ENCODE measurements at places on chromosomes 16 and 17. TPM values are rescaled to one million over a fixed set of nuclear protein-coding genes. Genes with fewer than 3 reads are reported as not detected.

DNA sequence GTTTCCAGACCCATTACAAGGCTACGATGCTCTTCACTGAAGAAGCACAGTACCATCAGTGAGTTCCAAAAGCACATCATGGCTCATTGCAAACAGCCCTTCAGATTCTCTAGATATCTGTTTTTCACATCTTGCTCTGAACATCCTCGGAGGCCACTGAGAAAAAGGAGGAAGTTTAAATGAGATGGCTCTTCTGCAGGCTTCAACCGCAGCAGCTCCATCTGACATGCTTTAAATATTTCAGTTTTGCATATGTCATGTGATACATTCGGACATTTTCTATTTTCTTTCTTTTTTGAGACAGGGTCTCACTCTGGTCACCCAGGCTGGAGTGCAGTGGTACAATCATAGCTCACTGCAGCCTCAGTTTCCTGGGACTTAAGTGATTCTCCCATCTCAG lies 396.8 kb downstream of the NPIPA8 start:
- H3K4me1 ChIP-seq, result peaks cover 70% of the 10 kb centered on the region
- no peaks in the 10 kb centered on the region for H3K27me3 ChIP-seq
- peak overlapping the region; percentile 100 for H3K27ac ChIP-seq
- H3K36me3 ChIP-seq, result no peaks in the 10 kb centered on the region
- peak; percentile 92 for DNase-seq

DNA sequence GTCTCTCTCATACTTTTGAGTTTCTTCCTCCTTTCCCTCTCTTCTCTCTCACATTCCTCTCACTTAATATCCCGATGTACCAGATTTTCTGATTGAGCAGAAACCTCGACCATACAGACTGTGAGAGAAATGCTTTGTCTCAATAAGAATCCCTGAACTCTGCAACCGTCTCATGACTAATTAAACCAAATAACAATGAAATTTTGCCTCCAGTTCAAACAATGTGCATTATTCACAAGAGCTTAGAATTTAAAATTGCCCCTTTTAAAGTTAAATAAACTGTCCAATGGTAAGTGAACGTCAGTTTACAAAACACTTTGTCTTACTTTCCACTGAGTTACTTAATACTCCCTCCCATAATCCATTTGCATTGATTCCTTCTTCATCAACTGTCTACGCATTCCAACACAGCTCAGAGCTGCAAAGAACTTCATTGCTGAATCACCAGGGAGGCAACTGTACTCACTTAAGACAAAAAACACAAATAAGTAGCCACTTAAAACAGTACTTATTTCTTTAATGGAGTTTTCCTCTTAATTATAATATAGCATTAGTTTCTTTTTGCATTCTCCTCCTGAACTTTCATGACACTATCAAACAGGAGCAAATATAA lies 4.9 kb downstream of the CDH11 start:
- no peak overlapping the region for H3K27ac ChIP-seq
- H3K36me3 ChIP-seq, result no peaks in the 10 kb centered on the region
- peaks cover 5% of the 10 kb centered on the region for H3K4me1 ChIP-seq
- no peaks in the 10 kb centered on the region for H3K27me3 ChIP-seq

DNA sequence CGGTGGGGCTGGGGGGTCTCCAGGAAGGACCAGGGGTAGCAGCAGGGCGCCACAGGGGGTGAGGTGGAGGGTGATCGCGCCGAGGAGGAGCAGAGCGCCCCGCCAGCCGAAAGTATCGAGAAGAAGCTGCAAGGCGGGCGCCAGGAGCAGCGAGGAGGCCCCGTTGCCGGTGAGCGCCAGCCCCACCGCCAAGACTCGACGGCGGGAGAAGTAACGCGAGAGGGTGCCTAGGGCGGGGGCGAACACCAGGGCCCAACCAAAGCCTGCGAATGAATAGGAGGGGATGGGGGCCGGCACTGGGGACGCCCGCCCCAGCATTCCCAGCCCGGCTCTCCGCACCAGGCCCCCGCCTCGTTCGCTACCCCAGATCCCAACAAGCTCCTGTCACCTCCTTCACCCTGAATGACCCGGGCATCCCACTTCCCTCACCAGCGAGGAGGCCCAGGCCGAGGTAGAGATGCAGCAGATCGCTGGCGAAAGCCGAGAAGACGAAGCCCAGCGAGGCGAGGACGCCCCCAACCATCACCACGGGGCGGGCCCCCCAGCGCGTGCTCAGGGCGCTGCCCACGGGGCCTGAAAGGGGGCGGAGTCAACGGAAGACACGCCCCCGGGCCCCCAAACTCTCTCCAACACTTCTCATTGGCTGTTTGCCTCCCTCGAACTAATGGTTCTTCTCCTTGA lies 1.3 kb downstream of the SLC16A11 start:
- no peak for DNase-seq
- no peaks in the 10 kb centered on the region for H3K27me3 ChIP-seq
- no peak overlapping the region for H3K27ac ChIP-seq
- H3K36me3 ChIP-seq, result no peaks in the 10 kb centered on the region

GRCh38 chr16:23434380-23434779 lies 18.6 kb downstream of the COG7 start:
- H3K4me1 ChIP-seq, result no peaks in the 10 kb centered on the region
- peaks cover 15% of the 10 kb centered on the region for H3K36me3 ChIP-seq
- no peak overlapping the region for H3K4me3 ChIP-seq
- no peaks in the 10 kb centered on the region for H3K27me3 ChIP-seq

DNA sequence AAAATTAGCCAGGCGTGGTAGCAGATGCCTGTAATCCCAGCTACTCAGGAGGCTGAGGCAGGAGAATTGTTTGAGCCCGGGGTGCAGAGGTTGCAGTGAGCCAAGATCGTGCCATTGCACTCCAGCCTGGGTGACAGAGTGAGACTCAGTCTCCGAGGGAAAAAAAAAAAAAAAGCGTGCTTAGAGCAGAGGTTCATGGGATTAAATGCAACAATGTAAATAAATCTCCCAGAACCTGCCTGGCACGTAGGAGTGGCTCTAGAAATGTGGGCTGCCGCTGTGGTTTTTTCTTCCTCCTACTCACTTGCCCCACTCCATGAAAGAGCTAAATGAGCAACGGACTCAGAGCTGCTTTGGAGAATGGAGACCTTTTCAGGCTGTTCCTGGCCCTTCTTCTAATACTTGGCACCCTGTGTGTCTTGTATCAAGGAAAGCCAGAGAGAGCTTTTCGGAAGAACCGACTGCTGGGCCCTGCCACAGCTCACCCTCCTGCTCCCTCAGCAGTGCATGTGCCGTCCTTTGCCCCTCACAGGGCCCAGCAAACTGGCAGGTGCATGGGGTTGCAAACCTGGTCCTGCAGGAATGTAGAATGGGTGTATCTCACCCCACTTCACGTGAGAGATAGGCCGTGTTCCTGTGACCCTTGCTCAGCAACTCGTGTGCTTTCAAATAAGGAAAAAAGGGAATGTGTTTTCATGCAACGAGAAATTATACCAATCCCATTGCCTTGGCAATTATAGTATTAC lies 52.0 kb downstream of the LDHD start:
- no peaks in the 10 kb centered on the region for H3K27me3 ChIP-seq
- DNase-seq, result no peak
- no peak overlapping the region for H3K27ac ChIP-seq
- no peaks in the 10 kb centered on the region for H3K36me3 ChIP-seq

GRCh38 chr16:24986512-24987303 lies 28.5 kb downstream of the ARHGAP17 start:
- peak; percentile 67 for DNase-seq
- no peaks in the 10 kb centered on the region for H3K36me3 ChIP-seq
- H3K4me1 ChIP-seq, result peaks cover 58% of the 10 kb centered on the region
- H3K27ac ChIP-seq, result peak overlapping the region; percentile 42

Gene NDUFB10
- 537 TPM for total RNA-seq

- H3K4me3 ChIP-seq, result no peak overlapping the region
- H3K27ac ChIP-seq, result no peak overlapping the region
- DNase-seq, result no peak
- no peaks in the 10 kb centered on the region for H3K36me3 ChIP-seq
Observed at GRCh38 chr16:66614161-66614802, 9.8 kb downstream of the CMTM3 start.

DNA sequence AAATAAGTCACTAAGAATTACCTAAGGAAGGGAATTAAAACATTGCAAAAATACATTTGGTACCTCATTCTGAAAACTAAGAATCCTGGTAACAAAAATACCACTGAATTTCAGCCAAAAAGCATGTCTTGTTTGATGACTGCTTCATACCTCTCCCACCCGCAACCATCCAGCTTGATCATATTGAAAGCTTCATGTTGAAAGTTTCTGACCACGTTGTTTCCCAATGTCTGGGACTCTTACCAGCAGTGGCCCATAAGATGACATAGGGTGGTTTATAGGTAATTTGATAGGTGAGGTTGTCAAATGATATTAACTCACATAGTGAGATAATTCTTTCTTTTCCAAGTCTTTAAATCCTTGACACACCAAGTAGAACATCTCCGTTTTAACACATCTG lies 139.3 kb downstream of the CDH11 start:
- H3K27me3 ChIP-seq, result no peaks in the 10 kb centered on the region
- DNase-seq, result no peak
- no peaks in the 10 kb centered on the region for H3K36me3 ChIP-seq
- H3K27ac ChIP-seq, result no peak overlapping the region

DNA sequence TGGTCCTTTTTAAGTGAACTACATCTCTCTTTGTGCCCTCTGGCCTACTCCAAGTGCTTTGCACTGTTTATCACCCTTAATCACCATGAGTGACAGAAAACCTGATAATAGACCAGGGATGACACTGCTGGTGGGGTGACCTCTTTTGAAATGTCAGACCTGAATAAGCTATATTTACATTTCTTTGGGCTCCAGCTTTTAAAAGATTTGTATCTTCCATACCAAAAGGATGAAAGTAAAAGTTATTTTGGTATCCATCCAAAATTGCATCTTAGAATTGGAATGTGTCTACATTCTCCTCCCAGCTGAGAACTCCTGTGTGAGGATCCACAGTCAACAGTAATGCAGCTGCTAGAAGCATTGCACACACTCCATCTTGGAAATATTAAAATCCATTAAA lies 370.0 kb downstream of the CDH11 start:
- no peaks in the 10 kb centered on the region for H3K36me3 ChIP-seq
- no peak overlapping the region for H3K27ac ChIP-seq
- H3K4me3 ChIP-seq, result no peak overlapping the region
- no peaks in the 10 kb centered on the region for H3K4me1 ChIP-seq
- DNase-seq, result no peak
- no peaks in the 10 kb centered on the region for H3K27me3 ChIP-seq

Gene ACD
- 50.4 TPM for total RNA-seq

Gene DPEP3
- total RNA-seq, result not detected

DNA sequence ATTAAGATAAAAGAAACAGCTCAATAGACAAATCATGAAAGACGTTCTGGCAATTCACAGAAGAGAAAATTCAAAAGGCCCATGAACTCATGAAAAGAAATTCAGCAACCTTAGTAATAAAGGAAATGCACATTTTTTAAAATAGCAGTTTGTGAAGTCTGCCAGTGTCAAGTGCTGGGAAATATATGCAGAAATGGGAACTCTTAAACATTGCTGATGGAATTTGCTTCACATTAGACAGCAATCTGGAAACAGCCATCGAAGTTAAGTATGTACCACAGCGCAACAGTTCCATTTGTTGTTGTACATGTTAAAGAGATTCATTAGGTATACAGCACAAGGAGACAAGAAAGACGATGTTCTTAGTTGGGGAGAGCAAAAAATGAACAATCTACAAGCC lies 319.4 kb upstream of the SALL1 start:
- no peaks in the 10 kb centered on the region for H3K27me3 ChIP-seq
- no peak for DNase-seq
- no peaks in the 10 kb centered on the region for H3K36me3 ChIP-seq
- no peaks in the 10 kb centered on the region for H3K4me1 ChIP-seq
- no peak overlapping the region for H3K27ac ChIP-seq

Gene TPSG1
- total RNA-seq, result not detected

Gene CHST5
- total RNA-seq, result 0.76 TPM

DNA sequence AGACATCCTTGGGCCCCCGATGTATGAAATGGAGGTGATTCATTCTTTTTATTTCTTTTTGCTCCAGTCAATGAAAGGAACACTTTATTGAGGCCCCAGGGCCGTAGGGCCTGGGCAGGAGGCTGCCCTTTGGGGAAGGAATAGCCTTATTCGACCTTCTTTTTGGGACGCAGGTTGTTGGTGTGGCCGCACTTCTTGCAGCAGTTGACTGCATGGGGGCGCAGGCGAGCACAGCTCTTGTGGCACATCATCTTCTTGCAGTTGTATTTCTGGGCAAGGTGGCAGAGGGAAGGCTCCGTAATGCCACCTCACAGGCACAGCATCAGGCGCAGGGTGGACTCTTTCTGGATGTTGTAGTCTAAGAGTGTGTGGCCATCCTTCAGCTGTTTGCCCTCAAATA lies 50.9 kb downstream of the SIAH1 start:
- no peak overlapping the region for H3K4me3 ChIP-seq
- H3K27ac ChIP-seq, result no peak overlapping the region
- no peaks in the 10 kb centered on the region for H3K4me1 ChIP-seq
- H3K27me3 ChIP-seq, result no peaks in the 10 kb centered on the region

DNA sequence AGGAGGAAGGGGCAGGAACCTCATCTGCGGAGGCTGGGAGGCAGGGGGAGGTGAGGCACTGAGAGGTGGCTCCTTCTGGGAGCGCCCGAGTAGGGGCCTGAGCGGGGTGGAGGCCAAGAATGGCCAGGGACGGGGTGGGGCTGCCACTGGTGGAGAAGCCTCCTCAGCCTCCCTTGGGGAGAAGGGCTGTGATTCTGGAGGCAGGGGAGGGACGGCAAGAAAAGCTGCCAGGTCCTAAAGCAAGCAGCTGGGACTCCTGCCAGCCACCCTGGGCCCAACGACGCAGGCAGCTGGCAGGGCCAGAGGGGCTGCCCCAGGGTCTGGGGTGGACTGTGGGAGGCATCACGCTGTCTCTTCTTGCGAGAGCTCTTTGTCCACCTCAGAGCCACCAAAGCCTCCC lies 12.7 kb upstream of the MLKL start:
- no peak overlapping the region for H3K27ac ChIP-seq
- no peaks in the 10 kb centered on the region for H3K27me3 ChIP-seq
- H3K36me3 ChIP-seq, result no peaks in the 10 kb centered on the region

- H3K27me3 ChIP-seq, result no peaks in the 10 kb centered on the region
- peak overlapping the region; percentile 72 for H3K27ac ChIP-seq
- H3K4me1 ChIP-seq, result peaks cover 48% of the 10 kb centered on the region
- H3K4me3 ChIP-seq, result peak overlapping the region; percentile 81
Observed at GRCh38 chr16:11742093-11742535, 543 bp downstream of the TXNDC11 start.

- peaks cover 14% of the 10 kb centered on the region for H3K36me3 ChIP-seq
- no peak for DNase-seq
- peaks cover 38% of the 10 kb centered on the region for H3K4me1 ChIP-seq
- peak overlapping the region; percentile 71 for H3K27ac ChIP-seq
- H3K27me3 ChIP-seq, result no peaks in the 10 kb centered on the region
- H3K4me3 ChIP-seq, result peak overlapping the region; percentile 85
Observed at GRCh38 chr16:30368122-30368791, 2.0 kb downstream of the TBC1D10B start.

Gene CES1
- total RNA-seq, result not detected

Gene CCNF
- total RNA-seq, result 15.1 TPM

Gene ITGAD
- total RNA-seq, result not detected

- no peaks in the 10 kb centered on the region for H3K36me3 ChIP-seq
- no peaks in the 10 kb centered on the region for H3K4me1 ChIP-seq
- H3K4me3 ChIP-seq, result no peak overlapping the region
- DNase-seq, result no peak
- H3K27me3 ChIP-seq, result no peaks in the 10 kb centered on the region
Observed at GRCh38 chr17:48815311-48815710, 1.7 kb downstream of the TTLL6 start.

Gene CRHR1
- not detected for total RNA-seq
